Activated naive CD4-positive, alpha-beta T cell treated with anti-CD3 and anti-CD28 coated beads for 36 hours (primary cell): ENCODE measurements at places on chromosomes 12 and 14. TPM values are rescaled to one million over a fixed set of nuclear protein-coding genes. Genes with fewer than 3 reads are reported as not detected.

IL31 gene
- not detected for total RNA-seq

ANO6 gene
- 14.6 TPM for total RNA-seq

HVCN1 gene
- total RNA-seq = 2.6 TPM

ASIC1 gene
- 3.7 TPM for total RNA-seq

RNF31 gene
- 51.1 TPM for total RNA-seq

NGB gene
- total RNA-seq = not detected

LBHD2 gene
- total RNA-seq = not detected

EGLN3 gene
- 0.07 TPM for total RNA-seq

STXBP6 gene
- not detected for total RNA-seq

- H3K27me3 ChIP-seq = peaks cover 2% of the 10 kb centered on the region
- H3K4me1 ChIP-seq = no peaks in the 10 kb centered on the region
- no peak overlapping the region for H3K4me3 ChIP-seq
- no peaks in the 10 kb centered on the region for H3K36me3 ChIP-seq
- no peak for DNase-seq
- H3K27ac ChIP-seq = no peak overlapping the region
Measured at GRCh38 chr12:32419520-32419960, 20.2 kb downstream of the FGD4 start.

DNA sequence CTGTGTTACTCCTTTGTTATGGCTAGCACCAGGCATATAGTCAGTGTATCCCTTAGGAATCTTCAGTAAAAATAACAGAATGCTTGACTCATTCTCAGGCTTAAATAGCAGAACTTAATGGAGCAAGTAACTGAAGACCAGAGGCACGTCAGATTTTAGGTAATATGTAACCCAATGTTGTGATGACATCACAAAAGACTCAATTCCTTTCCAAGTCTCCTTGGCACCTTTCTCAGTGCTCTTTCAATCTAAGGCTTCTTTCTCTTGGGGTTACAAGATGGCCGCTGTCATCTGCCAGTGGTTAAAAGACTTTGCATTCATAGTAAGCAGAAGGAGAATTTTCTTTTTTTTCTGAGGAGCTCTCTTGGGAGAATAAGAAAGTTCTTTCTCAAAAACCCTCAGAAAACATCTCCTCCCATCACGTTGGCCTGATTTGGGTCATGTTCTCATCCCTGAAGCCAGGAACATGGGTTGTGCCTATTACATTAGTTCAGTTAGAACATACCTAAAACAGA is 33.4 kb upstream of the DCN start:
- DNase-seq = no peak
- no peaks in the 10 kb centered on the region for H3K4me1 ChIP-seq
- H3K27me3 ChIP-seq = peaks cover 4% of the 10 kb centered on the region
- no peaks in the 10 kb centered on the region for H3K36me3 ChIP-seq
- H3K27ac ChIP-seq = no peak overlapping the region
- H3K4me3 ChIP-seq = no peak overlapping the region

- DNase-seq = no peak
- H3K27me3 ChIP-seq = peaks cover 3% of the 10 kb centered on the region
- no peaks in the 10 kb centered on the region for H3K4me1 ChIP-seq
Measured at GRCh38 chr12:15752785-15753184, 36.4 kb downstream of the EPS8 start.

DNA sequence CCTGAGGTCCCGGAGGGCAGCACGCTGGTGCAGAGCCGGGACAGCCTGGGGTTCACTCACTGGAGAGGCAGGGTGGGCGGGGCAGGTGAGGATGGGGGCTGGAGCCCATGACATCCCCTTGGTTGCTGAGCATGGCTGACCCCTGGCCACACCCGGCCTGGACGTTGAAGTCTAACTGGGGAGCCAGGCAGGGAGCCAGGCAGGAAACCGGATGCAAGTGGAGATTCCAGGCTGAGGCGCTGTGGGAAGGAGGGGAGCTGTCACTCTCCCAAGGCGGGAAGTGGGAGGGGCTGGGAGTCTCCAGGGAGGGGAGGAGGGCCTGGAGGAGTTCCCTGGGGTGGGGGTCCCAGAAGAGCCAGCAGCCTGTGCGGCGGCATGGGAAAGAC is 7.7 kb upstream of the INF2 start:
- no peaks in the 10 kb centered on the region for H3K27me3 ChIP-seq
- peaks cover 17% of the 10 kb centered on the region for H3K4me1 ChIP-seq
- no peak for DNase-seq

DNA sequence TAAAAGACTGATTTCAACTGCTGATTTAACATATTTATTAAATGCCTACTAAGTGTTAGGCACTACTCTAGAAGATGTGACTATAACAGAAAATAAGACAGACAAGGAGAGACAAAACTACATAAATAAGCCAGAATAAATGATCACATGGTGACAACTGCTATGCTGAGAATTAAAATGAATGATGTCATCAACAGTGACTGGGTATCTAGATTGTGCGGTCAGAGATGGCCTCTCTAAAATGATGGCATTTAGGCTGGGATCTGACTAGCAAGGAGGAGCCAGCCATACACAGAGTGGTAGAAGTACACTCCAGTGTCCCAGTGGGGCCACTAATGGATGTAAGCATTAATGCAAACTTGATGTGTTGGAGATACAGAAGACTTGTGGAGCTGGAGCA is 37.6 kb upstream of the SOX5 start:
- no peak overlapping the region for H3K27ac ChIP-seq
- H3K36me3 ChIP-seq = no peaks in the 10 kb centered on the region
- DNase-seq = no peak
- no peak overlapping the region for H3K4me3 ChIP-seq
- no peaks in the 10 kb centered on the region for H3K4me1 ChIP-seq
- no peaks in the 10 kb centered on the region for H3K27me3 ChIP-seq

DNA sequence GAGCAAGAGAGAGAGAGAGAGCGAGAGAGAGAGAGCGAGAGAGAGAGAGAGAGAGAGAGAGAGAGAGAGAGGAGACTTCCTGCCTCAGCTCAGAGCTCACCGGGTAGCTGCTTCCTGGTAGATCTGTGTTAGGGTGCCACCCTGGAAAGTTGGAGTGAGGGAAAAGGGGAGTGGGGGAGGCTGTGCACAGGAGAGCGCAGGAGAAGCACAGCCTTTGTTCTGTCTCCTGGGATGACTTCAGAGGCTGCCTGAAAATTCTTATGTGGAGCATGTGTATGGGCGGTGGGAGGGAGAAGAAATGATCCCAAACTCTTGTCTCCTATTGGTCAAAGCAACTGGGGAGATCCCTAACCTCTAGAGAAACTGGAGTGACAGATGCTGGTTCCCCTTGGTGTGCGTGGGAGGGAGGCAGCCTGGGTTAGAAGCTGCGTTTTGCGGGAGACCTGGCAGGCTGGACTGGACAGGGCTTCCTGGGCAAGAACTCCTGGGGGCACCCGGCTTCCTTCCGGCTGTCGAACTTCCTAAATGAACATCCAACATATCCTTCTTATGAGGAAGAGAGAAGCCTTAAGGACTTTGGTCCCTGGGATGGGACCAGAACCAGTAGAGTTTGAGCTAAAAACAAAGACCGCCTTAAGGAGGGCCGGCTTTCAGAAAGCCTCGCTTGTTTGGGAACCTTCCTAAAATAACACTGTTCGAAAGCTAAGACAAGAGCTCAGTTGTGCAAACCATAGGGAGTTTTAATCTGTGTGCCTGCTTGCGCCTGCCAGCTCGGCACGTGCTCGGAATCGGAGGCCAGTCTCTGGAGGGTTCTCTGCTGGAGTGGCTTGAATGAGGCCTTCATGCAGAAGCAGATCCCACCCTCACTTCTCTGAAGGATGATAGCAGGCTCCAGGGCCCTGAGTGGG is 30.4 kb upstream of the BEGAIN start:
- no peak for DNase-seq
- no peak overlapping the region for H3K27ac ChIP-seq
- H3K27me3 ChIP-seq = no peaks in the 10 kb centered on the region
- no peaks in the 10 kb centered on the region for H3K36me3 ChIP-seq
- peak overlapping the region; percentile 8 for H3K4me3 ChIP-seq
- peaks cover 22% of the 10 kb centered on the region for H3K4me1 ChIP-seq

DNA sequence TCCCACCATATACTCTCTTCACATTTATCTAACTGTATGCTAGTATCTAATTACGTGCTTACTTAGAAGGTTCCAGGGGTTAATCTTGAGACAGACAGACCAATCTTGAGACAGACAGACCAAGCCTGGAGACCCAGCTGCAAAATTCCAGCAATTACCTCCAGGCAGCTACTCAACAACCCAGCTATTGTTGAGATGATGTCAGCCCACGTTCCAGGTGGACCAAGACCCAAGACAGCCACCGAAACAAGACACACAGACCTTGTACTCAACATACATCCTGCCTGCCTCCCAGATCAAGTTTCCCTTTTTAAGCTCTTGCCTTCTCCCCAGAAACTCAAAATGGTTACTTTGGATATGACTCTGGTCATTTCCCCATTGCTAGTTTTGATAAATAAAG is 64.9 kb upstream of the VASH1 start:
- H3K27ac ChIP-seq = no peak overlapping the region
- no peaks in the 10 kb centered on the region for H3K27me3 ChIP-seq
- no peaks in the 10 kb centered on the region for H3K36me3 ChIP-seq
- H3K4me3 ChIP-seq = no peak overlapping the region
- H3K4me1 ChIP-seq = no peaks in the 10 kb centered on the region

- H3K4me3 ChIP-seq = no peak overlapping the region
- no peak for DNase-seq
- no peaks in the 10 kb centered on the region for H3K27me3 ChIP-seq
- no peaks in the 10 kb centered on the region for H3K36me3 ChIP-seq
Measured at GRCh38 chr14:98364961-98365360, 907.0 kb downstream of the BCL11B start.

GRCh38 chr14:37318938-37319337 is 121.2 kb downstream of the MIPOL1 start:
- no peaks in the 10 kb centered on the region for H3K27me3 ChIP-seq
- H3K4me3 ChIP-seq = no peak overlapping the region
- no peaks in the 10 kb centered on the region for H3K4me1 ChIP-seq

DNA sequence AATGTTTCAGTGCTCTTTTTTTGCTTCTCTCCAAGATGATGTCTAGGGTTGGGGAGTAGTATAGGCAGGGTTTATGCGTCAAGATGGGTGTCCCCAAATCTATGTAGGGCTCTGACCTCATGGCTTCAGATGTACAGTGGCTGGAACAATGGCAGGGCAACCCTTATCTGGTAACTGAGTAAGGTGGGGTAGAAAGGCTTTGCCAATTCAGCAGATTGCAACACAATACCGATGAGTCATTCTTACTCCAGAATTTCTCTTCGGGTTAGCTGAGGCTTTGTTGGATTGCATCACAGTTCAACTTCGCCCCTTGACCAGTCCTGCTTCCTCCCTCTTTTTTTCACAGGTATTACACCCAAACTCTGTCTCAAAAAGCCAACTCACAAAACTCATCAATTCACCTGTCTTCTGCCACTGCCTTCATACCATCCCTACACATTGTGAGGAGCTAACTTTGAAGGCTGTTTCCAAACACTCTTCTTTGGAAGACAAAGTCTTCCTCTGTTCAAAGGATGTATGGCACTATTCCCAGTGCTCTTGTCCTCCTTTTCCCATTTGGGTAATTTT is 190.2 kb upstream of the CNOT2 start:
- no peaks in the 10 kb centered on the region for H3K4me1 ChIP-seq
- no peak overlapping the region for H3K4me3 ChIP-seq
- no peak overlapping the region for H3K27ac ChIP-seq
- no peak for DNase-seq

- no peak overlapping the region for H3K4me3 ChIP-seq
- no peak overlapping the region for H3K27ac ChIP-seq
- H3K36me3 ChIP-seq = peaks cover 29% of the 10 kb centered on the region
- no peaks in the 10 kb centered on the region for H3K27me3 ChIP-seq
- H3K4me1 ChIP-seq = no peaks in the 10 kb centered on the region
Measured at GRCh38 chr12:100058482-100059029, 73.8 kb upstream of the ANKS1B start.

- H3K27me3 ChIP-seq = no peaks in the 10 kb centered on the region
- H3K4me1 ChIP-seq = peaks cover 78% of the 10 kb centered on the region
- H3K36me3 ChIP-seq = peaks cover 2% of the 10 kb centered on the region
- H3K4me3 ChIP-seq = peak overlapping the region; percentile 85
Measured at GRCh38 chr14:50061664-50062437, 54.5 kb downstream of the VCPKMT start.

DNA sequence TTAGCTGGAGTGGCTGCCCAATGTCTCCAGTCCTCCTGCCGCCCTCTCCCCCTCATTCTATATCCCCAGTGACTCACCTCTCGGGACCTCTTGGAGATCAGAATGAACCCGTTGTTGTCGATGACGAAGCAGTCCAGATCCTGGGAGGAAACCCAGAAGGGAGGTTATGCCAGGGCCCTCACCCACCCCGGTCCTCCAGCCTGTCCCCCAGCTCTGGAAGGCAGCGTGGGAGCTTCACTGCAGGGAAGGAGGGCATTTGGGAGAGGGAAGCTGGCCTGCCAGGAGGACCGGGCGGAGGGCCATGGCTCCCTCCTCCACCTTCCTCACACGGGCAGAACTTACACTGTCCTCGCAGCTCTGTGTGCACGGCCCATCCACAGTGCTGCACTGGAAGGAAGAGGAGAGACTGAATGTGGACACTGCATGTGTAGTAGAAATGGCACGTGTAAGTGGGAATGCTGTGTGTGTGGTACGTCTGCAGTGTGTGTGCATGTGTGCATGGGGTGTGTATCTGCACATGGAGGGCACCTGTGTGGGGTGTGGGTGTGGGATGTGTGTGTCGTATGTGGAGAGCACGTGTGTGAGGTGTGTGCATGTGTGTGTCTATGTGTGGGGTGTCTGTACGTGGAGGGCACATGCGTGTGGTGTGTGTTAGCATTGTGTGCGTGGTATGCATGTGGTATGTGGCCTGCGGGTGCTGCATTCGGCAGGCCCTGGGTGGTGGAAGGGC is 10.0 kb upstream of the LRTM2 start:
- H3K36me3 ChIP-seq = no peaks in the 10 kb centered on the region
- peaks cover 5% of the 10 kb centered on the region for H3K4me1 ChIP-seq
- H3K27ac ChIP-seq = peak overlapping the region; percentile 16
- peaks cover 2% of the 10 kb centered on the region for H3K27me3 ChIP-seq
- DNase-seq = no peak
- peak overlapping the region; percentile 15 for H3K4me3 ChIP-seq

DNA sequence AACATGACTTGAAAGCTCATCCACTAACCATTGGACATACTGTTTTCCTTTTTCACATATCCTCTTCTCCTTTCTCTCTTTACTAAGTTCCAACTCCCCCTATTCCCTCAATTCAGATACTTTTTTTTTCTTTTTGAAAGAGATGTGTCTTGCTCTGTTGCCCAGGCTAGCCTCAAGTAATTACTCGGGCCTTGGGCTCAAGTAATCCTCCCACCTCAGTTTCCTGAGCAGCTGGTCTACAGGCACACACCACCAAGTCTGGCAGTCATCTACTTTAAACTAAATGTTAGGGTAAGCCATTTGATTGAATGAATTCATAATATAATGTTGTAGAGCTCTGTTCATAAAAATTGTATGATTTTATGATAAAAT is 15.5 kb downstream of the LEMD3 start:
- no peak for DNase-seq
- H3K27me3 ChIP-seq = no peaks in the 10 kb centered on the region
- H3K4me3 ChIP-seq = no peak overlapping the region
- H3K27ac ChIP-seq = no peak overlapping the region

- H3K4me3 ChIP-seq = no peak overlapping the region
- no peak overlapping the region for H3K27ac ChIP-seq
- no peaks in the 10 kb centered on the region for H3K27me3 ChIP-seq
- peaks cover 2% of the 10 kb centered on the region for H3K4me1 ChIP-seq
- no peaks in the 10 kb centered on the region for H3K36me3 ChIP-seq
Measured at GRCh38 chr14:34344318-34344717, 117.7 kb downstream of the SPTSSA start.

GRCh38 chr14:74959596-74960180 is 4.3 kb upstream of the PGF start:
- H3K36me3 ChIP-seq = no peaks in the 10 kb centered on the region
- H3K27ac ChIP-seq = no peak overlapping the region
- no peaks in the 10 kb centered on the region for H3K4me1 ChIP-seq
- no peak for DNase-seq

- peaks cover 8% of the 10 kb centered on the region for H3K27me3 ChIP-seq
- DNase-seq = no peak
- peaks cover 37% of the 10 kb centered on the region for H3K4me1 ChIP-seq
Measured at GRCh38 chr14:80958939-80959338, 3.5 kb downstream of the TSHR start.
